Cerebellar nuclear complex (tissue), 1 donor: ENCODE measurements at places on chromosomes 1 and 21.

DNA sequence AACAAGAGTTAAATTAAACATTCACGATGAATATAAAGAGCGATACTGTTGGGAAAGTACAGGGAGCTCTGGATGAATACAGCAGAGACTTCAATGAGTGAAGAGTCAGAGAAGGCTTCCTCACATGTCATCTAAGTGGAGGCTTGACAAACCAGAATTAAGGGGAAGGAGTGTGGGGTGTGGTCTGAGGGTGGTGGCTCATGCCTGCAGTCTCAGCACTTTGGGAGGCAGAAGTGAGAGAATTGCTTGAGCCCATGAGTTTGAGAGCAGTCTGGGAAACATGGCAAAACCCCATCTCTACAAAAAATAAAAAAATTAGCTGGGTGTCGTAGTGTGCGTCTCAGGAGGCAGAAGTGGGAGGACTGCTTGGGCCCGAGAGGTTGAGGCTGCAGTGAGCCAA is 8.7 kb downstream of the SDHB start:
- DNase-seq: no peak

- no peak for DNase-seq
These were observed 179.4 kb downstream of the TGFB2 start for GRCh38 chr1:218524526-218524925.

- DNase-seq: no peak
These were observed 258.7 kb upstream of the DMRTA2 start for GRCh38 chr1:50681931-50682330.

GRCh38 chr1:43799656-43800635 is 92.6 kb downstream of the ST3GAL3 start:
- DNase-seq: no peak

DNA sequence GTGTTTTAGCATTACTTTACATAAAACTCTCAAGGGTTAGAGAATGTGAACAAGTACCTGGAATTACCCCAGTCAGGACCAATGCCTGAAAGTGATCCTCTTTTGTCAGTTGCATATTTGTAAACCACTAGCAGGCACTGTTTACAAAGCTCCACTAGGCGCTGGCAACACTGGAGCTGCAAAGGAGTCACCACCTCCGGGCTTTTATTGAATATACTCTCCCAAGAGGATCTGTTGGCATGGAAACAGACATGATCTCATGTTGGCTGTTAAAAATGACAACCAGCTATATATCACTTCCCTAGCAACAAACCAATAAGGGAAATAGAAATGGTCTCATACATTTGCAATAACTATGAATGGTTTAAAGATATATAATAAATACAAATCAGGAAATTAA is 116.0 kb downstream of the TTLL7 start:
- DNase-seq: no peak
